ENCODE measurements at places on chromosomes 7 and 10. TPM values are rescaled to one million over a fixed set of nuclear protein-coding genes. Genes with fewer than 3 reads are reported as not detected.

GRCh38 chr10:14555807-14556206, 218.9 kb downstream of the FAM107B start:
- peaks cover 24% of the 10 kb centered on the region for H3K36me3 ChIP-seq
- H3K27me3 ChIP-seq = no peaks in the 10 kb centered on the region
- peak overlapping the region; percentile 96 for H3K27ac ChIP-seq
- peaks cover 89% of the 10 kb centered on the region for H3K4me1 ChIP-seq

GRCh38 chr10:1464881-1465417, 272.4 kb downstream of the ADARB2 start:
- no peak overlapping the region for H3K4me3 ChIP-seq
- H3K4me1 ChIP-seq = no peaks in the 10 kb centered on the region
- DNase-seq = no peak
- H3K27me3 ChIP-seq = peaks cover 13% of the 10 kb centered on the region
- H3K27ac ChIP-seq = no peak overlapping the region

- H3K36me3 ChIP-seq = no peaks in the 10 kb centered on the region
- H3K4me3 ChIP-seq = no peak overlapping the region
- no peak overlapping the region for H3K27ac ChIP-seq
Measured at GRCh38 chr7:13948019-13948801, 41.3 kb downstream of the ETV1 start.

DNA sequence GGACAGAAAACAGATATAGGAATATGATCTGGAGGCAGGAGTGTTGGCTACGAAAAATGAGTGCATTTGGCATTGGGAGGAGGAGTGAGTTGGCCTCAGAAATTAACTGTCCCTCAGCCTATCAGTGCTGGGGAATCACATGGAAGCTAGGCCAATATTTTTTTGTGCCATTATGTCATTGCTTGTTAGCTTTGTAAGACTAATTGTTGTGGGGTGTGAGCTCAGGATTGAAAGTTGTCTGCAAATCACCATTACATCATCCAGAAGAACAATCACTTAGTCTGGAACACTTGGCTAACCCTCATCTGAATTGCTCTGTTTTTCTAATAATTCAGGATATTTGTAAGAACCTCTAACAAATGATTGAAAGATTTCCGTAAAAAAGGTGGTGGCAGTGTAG, 45.2 kb upstream of the SEMA3D start:
- H3K27me3 ChIP-seq = no peaks in the 10 kb centered on the region
- H3K36me3 ChIP-seq = peaks cover 5% of the 10 kb centered on the region
- H3K27ac ChIP-seq = no peak overlapping the region
- H3K4me1 ChIP-seq = no peaks in the 10 kb centered on the region

DNA sequence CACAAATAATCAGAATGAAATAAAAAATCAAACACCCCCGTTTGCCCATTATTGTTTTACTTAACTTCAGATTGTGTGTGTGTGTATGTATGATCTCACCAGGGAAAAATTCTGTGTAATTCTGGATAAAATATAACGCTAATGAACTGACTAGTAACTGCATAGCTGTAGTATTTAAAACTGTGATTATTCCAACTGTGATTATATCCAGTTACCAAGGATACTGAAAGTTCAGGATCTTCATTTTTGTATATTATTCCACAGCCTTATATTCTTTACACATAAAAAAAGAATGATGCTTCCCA, 2.9 kb downstream of the TWIST1 start:
- H3K36me3 ChIP-seq = peaks cover 4% of the 10 kb centered on the region
- no peak overlapping the region for H3K4me3 ChIP-seq
- no peak for DNase-seq
- H3K27ac ChIP-seq = no peak overlapping the region

DNA sequence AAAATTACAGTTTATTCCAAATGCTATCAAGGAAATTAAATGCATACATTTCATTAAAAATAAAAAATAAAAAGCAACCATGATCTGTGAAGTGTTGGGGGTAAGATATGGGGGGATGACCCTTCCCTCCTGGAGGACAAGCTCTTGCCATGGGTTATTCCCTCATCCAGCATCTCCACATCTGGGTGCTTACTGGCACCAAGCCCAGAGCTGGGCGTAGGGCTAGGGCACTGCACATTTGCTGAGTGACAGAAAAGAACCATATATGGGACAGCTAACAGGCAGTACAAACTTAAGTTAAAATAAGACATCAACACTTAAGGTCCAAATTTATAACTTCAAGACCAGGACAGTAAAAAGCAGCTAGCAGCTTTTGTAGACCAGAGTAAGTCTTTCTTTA, 10.2 kb downstream of the CCDC6 start:
- peaks cover 7% of the 10 kb centered on the region for H3K36me3 ChIP-seq
- H3K4me3 ChIP-seq = no peak overlapping the region
- H3K27me3 ChIP-seq = no peaks in the 10 kb centered on the region
- DNase-seq = no peak
- no peak overlapping the region for H3K27ac ChIP-seq

Gene KLHL7
- total RNA-seq = 20.1 TPM

- DNase-seq = no peak
- no peak overlapping the region for H3K4me3 ChIP-seq
- peaks cover 3% of the 10 kb centered on the region for H3K27me3 ChIP-seq
- no peaks in the 10 kb centered on the region for H3K36me3 ChIP-seq
- no peak overlapping the region for H3K27ac ChIP-seq
Measured at GRCh38 chr7:34034728-34035127, 129.4 kb downstream of the BMPER start.

- no peaks in the 10 kb centered on the region for H3K4me1 ChIP-seq
- no peak overlapping the region for H3K4me3 ChIP-seq
- DNase-seq = peak; percentile 45
- no peaks in the 10 kb centered on the region for H3K36me3 ChIP-seq
Measured at GRCh38 chr10:97705006-97705670, 8.4 kb upstream of the MARVELD1 start.

DNA sequence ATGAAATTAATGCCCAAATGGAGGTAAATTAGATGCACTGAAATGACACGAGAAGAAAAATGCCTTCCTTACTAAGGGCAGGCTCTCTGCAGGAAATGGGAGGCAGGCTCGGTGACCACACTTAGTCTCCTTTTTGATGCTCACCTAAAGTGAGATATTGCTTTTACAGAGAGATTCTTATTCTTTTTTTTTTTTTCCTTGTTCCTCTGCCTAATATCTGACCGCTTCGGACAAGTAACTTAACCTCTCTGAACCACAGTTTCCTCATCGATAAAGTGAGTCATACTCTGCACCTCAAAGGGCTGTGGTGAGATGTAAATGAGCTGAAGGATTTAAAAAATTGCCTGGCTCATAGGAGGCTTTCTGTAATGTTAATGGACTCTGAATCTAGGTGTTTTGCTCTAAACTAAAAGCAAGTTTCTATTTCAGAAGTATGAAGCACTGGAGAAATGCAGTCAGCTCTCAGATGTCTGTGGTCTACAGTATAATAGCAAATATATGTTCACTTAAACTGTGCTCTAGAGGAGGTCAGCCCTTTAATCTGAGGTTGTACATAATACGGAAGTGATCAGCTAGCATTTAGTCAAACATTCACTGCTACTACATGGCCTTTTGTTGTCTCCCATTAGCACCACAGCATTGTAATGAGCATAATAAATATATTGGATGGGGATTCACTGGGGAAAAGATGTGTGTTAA, 23.2 kb downstream of the NKX2-3 start:
- H3K4me1 ChIP-seq = no peaks in the 10 kb centered on the region
- DNase-seq = no peak
- H3K27me3 ChIP-seq = peaks cover 52% of the 10 kb centered on the region
- H3K27ac ChIP-seq = no peak overlapping the region
- no peaks in the 10 kb centered on the region for H3K36me3 ChIP-seq

DNA sequence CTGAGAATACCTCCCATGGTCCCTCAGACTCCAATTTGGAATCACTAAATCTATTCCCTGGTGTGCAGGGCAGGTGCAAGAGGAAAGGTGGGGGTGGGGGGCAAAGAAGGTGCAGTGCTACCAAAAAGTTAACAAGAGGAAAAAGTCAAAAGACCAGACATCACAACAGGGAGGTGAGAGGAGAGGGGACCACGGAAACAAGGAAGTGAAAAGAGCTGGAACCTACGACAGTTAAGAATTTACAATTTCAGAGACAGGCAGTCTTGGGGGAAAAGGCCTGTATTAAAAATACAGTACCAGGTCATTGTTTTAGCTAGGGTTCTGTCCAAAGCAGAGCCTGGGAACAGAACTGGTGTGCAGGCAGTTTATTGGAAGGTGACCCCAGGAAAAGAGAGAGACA, 14.6 kb downstream of the ITGB1 start:
- no peaks in the 10 kb centered on the region for H3K27me3 ChIP-seq
- peak overlapping the region; percentile 50 for H3K4me3 ChIP-seq
- no peaks in the 10 kb centered on the region for H3K36me3 ChIP-seq
- H3K27ac ChIP-seq = peak overlapping the region; percentile 52

Gene LRRC17
- total RNA-seq = 0.81 TPM

DNA sequence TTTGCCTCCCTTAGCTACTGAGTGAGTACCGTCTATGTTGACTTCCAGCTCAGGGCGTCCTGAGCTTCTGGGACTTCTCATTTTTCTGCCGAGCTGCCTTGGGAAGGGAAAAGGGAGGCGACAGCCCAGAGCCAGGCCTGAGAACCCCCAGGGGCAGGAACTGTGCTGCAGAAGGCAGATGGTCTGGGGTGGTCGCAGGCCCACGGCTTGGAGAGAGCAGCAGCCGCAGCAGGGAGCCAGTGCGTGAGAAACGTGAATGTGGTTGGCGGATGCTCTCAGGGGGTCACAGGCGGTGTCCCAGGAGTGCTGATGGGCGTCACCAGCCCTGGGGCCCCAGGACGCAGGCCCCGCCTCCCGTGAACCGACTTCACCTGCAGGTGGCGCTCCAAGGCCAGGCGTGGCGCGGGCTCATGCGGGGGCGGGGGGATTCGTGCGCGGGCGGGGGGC, 9.2 kb upstream of the PWWP2B start:
- peaks cover 6% of the 10 kb centered on the region for H3K36me3 ChIP-seq
- no peaks in the 10 kb centered on the region for H3K27me3 ChIP-seq
- peak overlapping the region; percentile 81 for H3K27ac ChIP-seq
- H3K4me1 ChIP-seq = peaks cover 22% of the 10 kb centered on the region
- DNase-seq = peak; percentile 80

GRCh38 chr10:74039561-74040145, 41.7 kb downstream of the VCL start:
- H3K4me1 ChIP-seq = peaks cover 17% of the 10 kb centered on the region
- H3K4me3 ChIP-seq = no peak overlapping the region
- no peak overlapping the region for H3K27ac ChIP-seq
- no peaks in the 10 kb centered on the region for H3K36me3 ChIP-seq

- DNase-seq = no peak
- no peaks in the 10 kb centered on the region for H3K4me1 ChIP-seq
- no peaks in the 10 kb centered on the region for H3K36me3 ChIP-seq
- H3K4me3 ChIP-seq = no peak overlapping the region
- no peak overlapping the region for H3K27ac ChIP-seq
- peaks cover 4% of the 10 kb centered on the region for H3K27me3 ChIP-seq
Measured at GRCh38 chr10:18710201-18710653, 51.0 kb downstream of the ARL5B start.

Gene LEP
- not detected for total RNA-seq

- H3K4me1 ChIP-seq = no peaks in the 10 kb centered on the region
- no peak overlapping the region for H3K27ac ChIP-seq
- no peaks in the 10 kb centered on the region for H3K27me3 ChIP-seq
- no peak overlapping the region for H3K4me3 ChIP-seq
- peaks cover 13% of the 10 kb centered on the region for H3K36me3 ChIP-seq
- DNase-seq = no peak
Measured at GRCh38 chr7:20484356-20484755, 131.1 kb upstream of the ABCB5 start.

DNA sequence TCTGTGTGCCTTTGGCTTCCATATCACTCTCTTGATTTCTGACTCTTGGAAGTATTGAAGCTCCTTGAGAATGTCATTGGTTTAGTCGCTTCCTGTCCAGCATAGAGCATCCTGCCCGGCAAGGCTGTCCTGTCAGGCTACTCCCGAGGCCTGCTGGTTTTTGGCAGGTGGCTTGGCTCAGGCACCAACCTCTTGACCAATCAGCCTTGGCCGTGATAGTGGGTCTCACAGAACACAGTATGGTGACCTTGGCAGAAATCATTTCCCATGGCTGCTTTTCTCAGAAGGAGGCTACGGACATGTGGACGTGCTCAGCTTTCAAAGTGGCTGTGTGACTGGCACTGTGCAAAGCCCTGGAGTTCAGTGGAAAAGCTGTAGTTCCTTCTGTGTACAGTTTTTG, 516.9 kb downstream of the REEP3 start:
- H3K27ac ChIP-seq = no peak overlapping the region
- no peak overlapping the region for H3K4me3 ChIP-seq
- H3K4me1 ChIP-seq = no peaks in the 10 kb centered on the region

- H3K27ac ChIP-seq = no peak overlapping the region
- H3K4me1 ChIP-seq = peaks cover 5% of the 10 kb centered on the region
- peaks cover 35% of the 10 kb centered on the region for H3K27me3 ChIP-seq
- DNase-seq = no peak
Measured at GRCh38 chr10:132027423-132027983, 38.2 kb upstream of the JAKMIP3 start.

DNA sequence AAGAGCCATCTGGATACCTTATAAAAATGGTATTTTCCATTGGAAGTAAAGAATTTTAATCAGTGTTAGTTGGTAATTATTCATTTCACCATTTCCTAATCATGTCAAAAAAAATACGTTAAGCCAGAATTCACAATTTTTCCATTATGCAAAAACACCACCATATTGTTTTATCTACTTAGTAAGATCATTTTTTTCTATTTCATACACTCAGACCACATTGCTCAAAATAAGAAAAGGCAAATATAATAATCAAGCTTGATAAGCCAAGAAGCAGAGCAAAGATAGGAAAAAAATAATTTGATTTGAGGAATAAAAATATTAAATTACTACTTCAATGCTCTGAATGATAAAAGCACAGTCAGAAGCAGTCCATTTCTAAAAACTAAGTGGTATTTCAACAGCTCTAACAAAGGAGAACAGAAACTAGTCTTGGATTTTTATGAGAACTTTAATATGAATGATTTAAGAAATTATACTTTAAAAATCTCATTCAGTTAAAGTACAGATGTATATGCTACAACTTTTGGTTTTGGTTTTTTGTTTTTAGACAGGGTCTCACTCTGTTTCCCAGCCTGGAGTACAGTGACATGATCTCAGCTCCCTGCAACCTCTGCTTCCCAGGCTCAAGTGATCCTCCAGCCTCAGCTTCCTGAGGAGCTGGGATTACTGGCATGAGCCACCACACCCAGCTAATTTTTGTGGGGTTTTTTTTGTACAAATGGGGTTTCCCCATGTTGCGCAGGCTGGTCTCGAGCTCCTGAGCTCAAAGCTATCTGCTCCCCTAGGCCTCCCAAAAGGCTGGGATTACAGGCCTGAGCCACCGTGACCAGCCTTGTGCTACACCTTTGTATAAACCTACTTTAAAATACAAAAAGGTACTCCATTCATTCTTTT, 46.6 kb downstream of the LRRN3 start:
- H3K27ac ChIP-seq = peak overlapping the region; percentile 91
- peaks cover 3% of the 10 kb centered on the region for H3K4me1 ChIP-seq
- DNase-seq = peak; percentile 58
- H3K36me3 ChIP-seq = no peaks in the 10 kb centered on the region
- peak overlapping the region; percentile 74 for H3K4me3 ChIP-seq
- no peaks in the 10 kb centered on the region for H3K27me3 ChIP-seq

Gene CREM
- total RNA-seq = 119 TPM

GRCh38 chr10:71887743-71888142, 36.7 kb upstream of the PSAP start:
- peaks cover 9% of the 10 kb centered on the region for H3K27me3 ChIP-seq
- no peak for DNase-seq
- H3K4me3 ChIP-seq = no peak overlapping the region
- H3K27ac ChIP-seq = no peak overlapping the region
- H3K4me1 ChIP-seq = peaks cover 10% of the 10 kb centered on the region
